NCI-H1417 treated with DMSO at 0.1 percent for 48 hours (cell line): ENCODE measurements at places on chromosomes 3 and 15.

DNA sequence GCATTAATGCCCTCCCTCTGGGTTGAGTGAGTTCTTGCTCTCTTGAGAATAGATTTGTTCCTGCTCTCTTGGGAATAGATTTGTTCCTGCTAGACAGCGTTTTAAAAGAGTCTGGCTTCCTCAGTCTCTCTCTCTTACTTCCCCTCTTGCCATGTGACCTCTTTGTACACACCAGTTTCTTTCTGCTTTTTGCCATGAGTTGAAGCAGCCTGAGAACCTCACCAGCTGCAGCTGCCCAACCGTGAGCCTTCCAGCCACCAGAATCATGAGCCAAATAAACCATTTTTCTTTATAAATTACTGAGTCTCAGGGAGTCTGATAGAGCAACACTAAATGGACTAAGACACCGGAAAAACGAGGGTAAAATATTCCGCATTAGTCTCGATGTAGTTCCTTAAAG, 253.6 kb downstream of the CNTN6 start:
- DNase-seq = no peak

GRCh38 chr3:69590111-69590510, 149.2 kb upstream of the MITF start:
- no peak for DNase-seq

GRCh38 chr15:29420188-29420587, 150.6 kb upstream of the NSMCE3 start:
- no peak for DNase-seq

GRCh38 chr3:154887869-154888268, 192.2 kb upstream of the MME start:
- no peak for DNase-seq

- no peak for DNase-seq
These were observed 977.6 kb downstream of the IGSF11 start for GRCh38 chr3:118057086-118057485.

GRCh38 chr3:55065331-55065730, 137.5 kb upstream of the LRTM1 start:
- no peak for DNase-seq

GRCh38 chr3:53065841-53066480, 20.1 kb upstream of the SFMBT1 start:
- no peak for DNase-seq

DNA sequence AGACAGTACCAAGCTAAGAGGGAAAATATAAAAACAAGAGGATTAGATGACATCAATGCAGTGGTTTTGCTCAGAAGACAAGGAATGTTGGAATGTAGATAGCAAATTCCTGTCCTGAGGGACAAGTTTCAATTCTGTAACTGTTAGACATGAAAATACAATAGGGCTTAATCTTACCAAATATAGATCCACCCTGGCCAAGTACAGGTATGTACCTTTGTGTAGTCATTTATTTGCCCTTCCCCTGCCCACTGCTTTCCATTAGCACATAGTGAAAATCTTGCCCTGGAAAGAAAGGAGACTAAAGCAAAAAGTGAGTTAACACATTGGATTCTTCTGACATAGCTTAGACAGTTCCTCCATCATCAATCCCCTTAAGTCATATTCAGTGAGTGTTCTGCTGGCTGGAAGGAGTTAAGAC, 389.0 kb upstream of the THBS1 start:
- DNase-seq = no peak

DNA sequence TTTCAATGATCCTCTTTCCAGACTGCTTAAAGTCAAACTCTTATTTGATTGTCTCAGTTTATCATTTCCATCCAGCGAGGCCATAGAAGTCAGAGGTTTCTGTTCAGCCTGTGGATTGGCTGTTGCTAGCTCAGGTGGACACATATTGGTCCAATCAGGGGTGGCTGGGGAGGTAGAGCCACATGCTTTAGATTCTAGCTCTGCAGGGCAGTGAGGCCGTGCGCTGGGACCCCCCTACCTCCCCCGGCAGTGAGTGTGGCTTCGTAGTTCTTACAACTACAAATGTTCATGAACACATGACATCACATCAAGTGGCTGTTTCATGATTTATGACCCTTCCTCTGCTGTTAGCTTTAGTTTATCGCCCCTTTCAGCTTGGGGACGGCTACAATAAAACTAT, 18.0 kb downstream of the APOD start:
- DNase-seq = no peak

- DNase-seq = no peak
These were observed 325.2 kb upstream of the MEIS2 start for GRCh38 chr15:37425541-37425940.

DNA sequence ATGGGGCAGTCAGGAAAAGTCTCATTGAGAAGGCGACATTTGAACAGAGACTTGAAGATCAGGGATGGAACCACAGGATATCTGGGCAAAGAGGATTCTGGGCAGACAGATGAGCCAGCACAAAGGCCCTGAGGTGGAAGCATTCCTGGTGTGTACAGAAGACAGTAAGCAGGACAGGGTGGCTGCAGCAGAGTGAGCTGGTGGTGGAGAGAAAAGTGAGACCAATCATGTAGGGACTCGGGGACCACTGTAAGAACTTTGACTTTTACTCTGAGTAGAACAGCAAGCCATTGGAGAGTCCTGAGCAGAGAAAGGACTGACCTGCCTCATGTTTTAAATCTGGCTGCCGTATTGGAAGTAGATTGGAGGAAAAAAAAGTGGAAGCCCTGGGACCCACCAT, 29.9 kb upstream of the LRRFIP2 start:
- no peak for DNase-seq

DNA sequence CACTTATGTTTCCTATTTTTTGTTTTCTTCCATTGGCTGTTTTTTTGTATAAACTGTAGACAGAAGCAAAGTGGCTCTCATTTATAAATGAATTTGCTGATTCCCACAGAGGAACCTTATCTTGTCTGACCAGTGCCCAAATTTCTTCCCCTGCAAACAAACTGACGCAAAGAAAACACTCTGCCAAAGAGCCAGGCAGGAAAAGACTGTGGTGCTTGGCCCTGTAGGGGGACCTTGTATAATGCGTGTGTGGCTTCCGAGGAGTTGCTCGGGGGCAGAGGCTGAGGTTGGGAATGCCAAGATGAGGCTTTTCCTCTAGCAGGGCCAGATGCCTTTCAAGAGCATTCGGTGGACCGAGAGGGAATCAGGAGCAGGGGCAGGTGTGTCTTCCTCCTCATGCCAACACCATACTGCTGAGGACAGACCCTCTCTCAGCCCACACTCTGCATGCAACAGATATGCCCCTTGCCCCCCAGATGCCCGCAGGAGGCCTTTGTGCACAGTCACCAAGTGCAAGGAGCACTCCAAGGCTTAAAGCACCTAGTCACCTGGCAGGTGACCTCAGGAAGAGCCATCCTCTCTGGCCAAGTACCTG, 104.3 kb upstream of the ABHD17C start:
- no peak for DNase-seq

GRCh38 chr15:100726421-100727190, 124.2 kb downstream of the ASB7 start:
- DNase-seq = no peak

DNA sequence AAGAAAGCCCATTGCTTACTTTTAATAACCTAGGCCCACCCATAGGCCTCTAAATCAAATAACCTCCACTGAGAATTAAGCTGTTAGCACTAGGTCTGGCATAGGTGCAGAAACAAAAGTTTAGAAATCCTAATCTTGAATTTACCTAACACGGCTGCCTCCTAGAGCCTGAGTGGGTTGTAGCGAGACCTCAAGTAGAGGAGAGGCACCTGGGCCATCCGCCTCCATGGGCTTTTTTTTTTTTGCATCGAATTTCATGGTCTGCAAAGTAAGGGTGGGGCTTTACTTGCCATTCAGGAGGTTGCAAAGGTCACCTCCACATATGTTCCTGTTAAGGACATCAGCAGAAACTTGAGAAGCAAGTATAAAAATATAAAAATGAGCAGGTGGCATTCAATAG, 6.6 kb upstream of the TPM1 start:
- DNase-seq = no peak

DNA sequence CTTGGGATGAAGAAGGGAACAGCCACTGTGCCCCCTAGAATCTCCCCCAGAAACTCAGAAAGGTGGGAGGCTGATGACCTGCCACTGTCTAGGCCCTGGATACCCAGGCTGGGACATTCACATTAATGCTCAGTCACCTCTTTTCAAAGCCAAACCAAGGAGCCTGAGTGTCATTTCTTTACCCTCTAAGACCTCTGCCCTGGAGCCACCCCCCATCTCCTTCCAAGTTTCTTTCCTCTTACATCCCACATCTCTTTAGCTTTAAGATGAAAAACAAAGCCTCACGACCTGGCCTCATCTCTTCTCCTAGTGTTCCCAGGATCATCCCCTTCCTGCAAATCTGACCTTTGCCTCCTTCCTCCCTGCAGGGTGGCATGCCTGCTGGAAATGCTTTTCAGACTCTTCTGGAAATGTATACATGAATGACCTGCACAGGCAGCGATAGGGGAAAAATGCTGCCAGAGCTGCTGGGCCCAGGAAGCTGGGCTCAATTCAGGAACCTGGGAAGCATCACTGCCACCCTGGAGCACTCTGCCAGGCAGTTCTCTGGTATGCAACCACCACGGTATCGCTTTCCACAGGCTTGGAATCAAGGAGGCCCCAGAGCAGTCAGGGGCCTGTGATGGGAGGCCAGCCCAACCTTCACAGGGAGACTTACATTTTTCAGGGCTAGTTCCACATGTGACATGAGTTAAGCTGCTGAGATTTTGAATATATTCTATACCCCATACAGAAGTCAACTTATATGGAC, 67.6 kb downstream of the DAPK2 start:
- no peak for DNase-seq

- DNase-seq = no peak
These were observed 113.9 kb downstream of the POLQ start for GRCh38 chr3:121431726-121432517.

DNA sequence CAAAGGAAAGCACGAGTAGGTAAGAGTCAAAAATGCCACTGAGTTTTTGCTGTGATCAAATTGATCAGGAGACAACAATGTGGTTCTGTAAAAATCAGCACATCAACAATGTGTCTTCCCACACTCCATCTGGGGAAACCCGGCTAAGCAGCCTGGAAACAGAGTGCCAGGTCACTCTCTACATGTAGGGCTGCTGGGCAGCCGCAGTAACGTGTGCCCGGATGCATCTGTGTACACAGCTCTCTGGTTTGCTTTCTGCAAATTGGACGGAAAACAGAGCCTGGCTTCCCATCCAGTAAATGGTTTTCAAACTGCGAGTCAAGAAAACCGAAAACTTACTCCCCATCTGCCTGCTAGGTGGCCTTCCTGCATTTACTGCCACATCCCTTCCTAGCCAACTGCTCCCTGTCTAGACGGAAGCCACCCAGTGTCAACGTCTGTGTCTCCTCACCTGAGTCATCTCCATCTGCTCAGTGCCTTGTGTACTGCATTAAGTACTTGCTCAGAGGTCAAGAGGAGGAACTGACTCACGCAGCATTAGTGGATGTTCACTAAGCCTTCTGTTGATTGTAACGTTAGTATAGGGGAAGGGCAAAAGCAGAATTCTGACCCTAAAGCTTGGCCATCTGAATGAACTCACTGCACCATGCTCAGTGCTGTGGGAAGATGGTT, 124.1 kb downstream of the TJP1 start:
- no peak for DNase-seq

- DNase-seq = no peak
These were observed 142.4 kb downstream of the ZPLD1 start for GRCh38 chr3:102577082-102577789.

DNA sequence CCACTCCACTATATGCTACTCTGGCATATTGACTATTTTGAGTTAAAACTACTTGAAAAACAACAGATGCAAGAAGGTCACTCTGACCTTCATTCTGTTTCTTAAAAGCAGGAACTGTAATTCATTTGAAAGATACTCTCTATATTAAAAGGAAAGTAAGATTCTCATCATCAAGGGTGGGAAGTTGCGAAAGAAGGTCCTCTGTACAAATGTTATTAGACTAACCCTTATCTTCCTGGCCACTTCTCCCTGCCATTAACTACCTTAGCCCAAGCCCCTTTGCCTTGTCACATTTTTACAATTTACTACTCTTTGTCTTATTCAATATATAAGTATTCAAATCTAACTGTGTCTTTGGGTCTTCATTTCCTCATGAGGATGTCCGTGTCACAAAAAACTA, 16.1 kb downstream of the SIDT1 start:
- DNase-seq = no peak

GRCh38 chr15:70643783-70644125, 119.6 kb downstream of the UACA start:
- no peak for DNase-seq

GRCh38 chr3:51550080-51550819, 11.7 kb downstream of the RAD54L2 start:
- DNase-seq = no peak

GRCh38 chr3:13707456-13707855, 158.5 kb downstream of the FBLN2 start:
- DNase-seq = no peak

DNA sequence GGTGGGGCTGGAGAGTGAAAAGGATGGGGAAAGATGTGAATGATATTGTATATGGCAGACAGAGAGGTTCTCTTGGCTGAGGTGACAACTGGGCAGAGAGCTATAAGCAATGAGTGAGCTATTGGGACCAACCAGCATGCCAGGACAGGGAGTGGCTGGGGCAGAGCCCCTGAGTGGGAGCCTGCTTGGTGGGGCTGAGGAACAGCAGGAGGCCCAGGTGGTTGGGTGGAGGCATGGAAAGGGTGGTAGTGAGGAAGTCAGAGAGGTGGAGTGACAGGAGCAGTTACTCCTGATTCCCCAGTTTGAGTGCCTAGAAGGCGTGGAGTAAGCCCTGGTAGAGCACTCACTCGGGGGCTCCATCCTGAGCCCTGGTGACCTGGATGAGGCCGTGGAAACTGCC, 15.5 kb upstream of the TNFAIP8L3 start:
- no peak for DNase-seq

DNA sequence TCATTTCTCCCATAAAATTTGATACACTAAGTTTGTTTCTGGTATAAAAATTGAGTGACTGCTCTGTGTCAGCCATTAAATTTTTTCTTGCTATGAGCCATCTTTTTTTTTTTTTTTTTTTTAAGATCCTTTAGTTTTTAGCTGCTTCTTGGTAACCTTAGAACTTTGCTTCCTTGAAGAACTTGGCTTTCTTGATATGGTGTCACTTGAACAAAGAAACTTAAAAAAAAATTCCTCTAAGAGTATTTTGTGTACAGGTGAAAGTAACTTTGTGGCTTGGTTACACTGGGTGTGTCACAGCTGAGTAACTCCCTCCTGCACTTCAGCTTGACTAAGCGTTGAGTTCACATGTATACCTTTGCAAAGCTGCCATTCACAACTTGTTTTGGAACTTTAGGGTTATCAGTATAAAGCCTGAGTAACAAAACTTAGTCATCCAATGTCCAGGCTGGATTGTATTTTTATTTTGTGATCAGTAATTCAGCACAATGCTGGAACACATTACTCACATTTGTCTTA, 6.5 kb downstream of the CHD2 start:
- no peak for DNase-seq

GRCh38 chr15:63402498-63403253, 21.0 kb upstream of the CA12 start:
- no peak for DNase-seq

GRCh38 chr3:169607949-169608348, 55.6 kb downstream of the MECOM start:
- DNase-seq = peak; percentile 37
